GM12864 (cell line): ENCODE measurements at places on chromosomes 12 and 14.

DNA sequence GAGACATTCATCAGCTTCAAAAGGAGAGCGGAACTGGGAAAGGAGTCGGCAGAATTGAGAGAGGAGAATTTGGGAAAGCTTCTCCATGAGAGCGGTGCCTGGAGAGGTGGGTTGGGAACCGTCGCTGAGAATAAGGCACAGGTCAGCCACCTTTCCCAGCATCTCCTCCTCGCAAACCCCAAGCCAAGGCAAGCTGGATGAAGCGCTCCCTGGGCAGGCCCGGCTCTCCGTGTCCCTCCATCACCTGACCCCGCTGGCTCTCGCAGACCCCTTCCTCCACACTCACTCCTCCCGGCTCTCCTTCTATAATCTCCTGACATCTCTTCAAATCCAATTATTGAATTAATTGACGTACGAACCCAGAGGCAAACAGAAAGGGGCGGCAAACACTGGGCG lies 18.9 kb upstream of the ATP5MC2 start:
- no peak for DNase-seq

- no peak for DNase-seq
Measured at GRCh38 chr12:15928870-15929571, 17.9 kb downstream of the DERA start.

GRCh38 chr12:39227218-39227617 lies 215.7 kb downstream of the KIF21A start:
- DNase-seq, result no peak

GRCh38 chr12:131171029-131171428 lies 217.3 kb downstream of the ADGRD1 start:
- DNase-seq, result no peak

- no peak for DNase-seq
Measured at GRCh38 chr14:90675399-90675798, 140.8 kb downstream of the TTC7B start.

DNA sequence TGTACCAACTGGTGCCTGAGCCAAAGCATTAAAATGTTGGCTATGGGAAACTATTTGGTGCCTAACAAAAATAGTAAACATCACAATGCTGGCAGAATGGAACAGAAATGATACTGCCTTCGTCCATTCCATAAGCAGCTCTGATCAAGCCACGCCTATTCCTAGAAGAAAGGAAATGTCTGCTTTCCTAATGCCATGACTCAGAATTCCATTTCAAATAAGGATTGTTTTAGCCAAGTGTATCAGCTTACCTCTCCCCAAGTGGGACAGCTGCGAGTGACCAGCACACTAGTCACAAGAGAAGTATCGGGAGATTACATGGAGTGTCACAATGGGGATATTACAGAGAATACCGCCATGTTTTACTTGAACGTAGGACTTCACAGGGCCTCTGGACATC lies 38.7 kb downstream of the GLT8D2 start:
- no peak for DNase-seq

DNA sequence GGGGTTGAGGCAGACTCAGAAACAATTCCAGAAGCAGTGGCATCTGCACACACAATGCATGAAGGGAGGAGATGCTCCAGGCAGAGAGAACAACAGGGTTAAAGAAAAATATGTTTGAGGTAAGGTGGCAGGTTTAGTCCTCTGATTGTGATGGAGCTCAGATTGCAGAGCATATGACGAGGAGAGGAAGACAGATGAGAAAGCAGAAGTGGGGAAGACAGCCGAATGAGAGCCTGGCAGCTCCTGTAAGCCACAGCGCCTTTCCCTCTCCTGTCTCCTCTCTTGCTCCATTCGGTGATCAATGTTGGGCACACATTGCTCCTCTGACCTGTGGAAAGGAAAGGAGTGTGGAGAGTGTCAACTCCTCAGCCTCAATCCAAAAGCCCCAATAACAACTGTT lies 372.2 kb downstream of the GXYLT1 start:
- no peak for DNase-seq

DNA sequence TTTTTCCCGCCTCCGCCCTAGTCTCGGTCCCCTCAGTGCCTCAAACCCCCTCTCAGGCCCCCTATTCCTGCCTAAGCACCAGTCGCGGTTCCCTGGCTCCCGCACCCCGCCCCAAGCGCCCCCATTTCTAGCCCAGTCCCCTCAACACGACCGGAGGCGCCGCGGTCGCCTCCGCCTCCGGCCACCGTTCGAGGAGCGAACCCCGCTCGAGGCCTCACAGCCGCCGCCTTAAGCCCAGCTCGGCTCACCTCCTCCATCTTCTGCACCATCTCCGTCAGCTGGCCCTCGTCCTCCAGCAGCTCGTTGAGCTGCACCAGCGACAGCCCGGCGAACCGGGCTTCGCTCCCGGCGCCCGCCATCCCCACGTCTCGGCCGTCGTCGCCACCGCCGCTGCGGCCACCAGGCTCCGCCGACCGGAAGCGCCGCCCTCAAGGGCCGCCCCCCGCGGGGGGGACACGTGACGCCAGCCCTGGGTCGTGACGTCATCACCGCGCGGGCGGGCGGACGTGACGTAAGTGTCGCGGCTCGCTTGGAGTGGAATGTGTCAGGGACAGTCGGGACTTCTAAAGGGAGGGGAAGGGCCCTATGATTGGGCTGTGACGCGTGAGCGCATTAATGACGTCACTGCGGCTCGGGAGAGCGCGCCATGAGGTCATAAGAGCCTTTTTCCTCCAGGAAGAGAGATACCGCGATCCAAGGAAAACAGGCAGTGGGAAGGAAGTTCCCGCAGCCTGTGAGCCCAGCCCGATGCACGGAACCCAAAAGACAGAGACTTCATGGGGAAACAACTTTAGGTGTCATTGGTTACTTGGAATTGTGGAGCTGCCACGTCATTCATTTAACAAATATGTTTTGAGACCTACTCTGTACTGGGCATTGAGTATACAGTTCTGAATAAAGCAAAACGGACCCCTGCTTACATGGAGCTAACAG lies at the start of gene VPS37B:
Gene VPS37B (minus strand): TSS at position 421 of the 933 bp plus-strand sequence. CDS start 62 bp downstream, at position 359.
- DNase-seq, result no peak

DNA sequence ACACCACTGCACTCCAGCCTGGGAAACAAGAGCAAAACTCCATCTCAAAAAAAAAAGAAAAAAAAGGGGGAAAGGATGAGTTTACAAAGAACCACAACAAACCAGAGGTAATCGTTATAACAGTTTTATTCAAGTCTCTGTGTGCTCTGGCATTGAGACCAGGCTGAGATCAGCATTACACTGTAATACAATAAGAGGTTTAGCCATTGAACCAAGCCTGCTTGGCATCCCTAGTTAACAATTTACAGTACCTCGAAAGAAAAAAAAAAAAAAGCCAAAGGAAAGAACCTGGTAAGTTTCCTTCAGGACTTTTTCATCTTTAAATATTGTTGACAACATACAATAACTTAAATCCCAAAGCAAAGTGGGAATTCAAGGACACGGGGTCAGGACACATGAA lies 80.7 kb downstream of the TTC9 start:
- no peak for DNase-seq

- no peak for DNase-seq
Measured at GRCh38 chr12:123028475-123028874, 48.0 kb downstream of the ARL6IP4 start.

DNA sequence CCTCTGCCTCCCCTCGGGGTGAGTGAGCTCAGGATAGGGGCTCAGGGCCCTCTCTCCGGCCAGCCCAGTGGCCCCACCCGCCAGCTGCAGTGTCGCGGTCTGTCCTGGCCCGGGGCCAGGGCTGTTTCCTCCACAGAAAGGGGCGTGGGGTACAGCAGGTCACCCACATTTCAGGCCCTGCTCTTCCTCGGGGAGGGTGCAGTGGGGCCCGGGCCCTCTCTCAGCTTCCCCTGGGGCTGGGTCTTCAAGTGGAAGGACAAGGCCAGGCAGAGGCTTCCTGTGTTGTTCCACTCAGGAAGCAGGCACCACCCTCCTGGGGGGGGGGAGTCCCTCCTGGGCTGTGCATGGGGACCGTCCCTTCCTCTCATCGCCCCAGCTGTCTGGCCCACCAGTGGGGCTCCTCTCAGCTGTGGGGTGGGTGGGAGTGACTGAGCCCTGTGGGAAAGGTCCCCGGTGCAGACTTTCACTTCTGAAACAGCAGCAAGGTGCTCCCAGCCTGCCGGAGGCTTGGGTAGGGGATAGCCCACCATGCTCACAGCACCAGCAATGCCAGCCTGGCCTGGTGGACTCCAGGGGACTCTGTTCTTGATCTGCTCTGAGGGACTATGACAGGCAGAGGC lies 3.7 kb downstream of the GPR132 start:
- DNase-seq, result no peak

DNA sequence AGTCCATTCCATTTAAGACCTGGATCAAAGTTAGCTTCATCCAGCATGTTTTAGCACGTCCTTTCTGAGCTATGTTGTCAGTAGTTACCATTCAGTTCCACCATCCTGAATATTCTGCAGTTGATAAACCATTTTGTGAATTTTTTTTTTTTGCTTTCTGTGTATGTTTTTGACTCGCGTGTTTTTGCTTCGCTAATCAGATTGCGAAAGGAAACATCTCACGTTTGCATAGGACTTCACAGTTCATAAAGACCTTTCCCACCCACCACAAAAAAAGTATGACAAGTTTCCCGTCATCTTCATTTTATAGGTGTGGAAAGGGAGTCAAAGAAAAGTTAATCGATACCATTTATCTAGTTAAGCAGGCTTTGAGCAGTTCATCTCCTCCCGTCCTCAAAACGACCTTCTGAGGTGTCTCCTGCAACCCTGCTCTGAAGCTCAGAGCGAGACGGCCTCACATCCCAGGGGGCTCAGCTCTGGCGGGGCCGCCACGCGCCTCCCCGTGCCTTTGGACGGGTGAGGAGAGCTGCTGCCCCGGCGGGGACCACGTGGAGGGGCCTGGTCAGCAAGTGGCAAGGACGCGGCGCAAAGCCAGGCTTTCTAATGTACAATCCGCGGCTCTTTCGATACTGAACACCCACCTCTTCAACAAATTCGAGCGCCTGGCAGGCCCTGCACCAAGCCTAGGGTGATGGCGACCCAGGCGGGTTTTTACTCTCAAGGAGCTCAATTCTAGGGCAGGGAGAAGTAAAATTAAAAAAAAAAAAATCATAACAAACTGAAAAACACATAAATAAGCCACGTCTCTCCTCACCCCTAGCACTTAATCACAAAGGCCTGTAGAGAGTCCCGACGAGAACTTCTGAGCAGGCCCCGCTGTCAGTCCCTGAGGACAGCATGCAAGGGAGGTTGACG lies 988 bp upstream of the TMEM263 start:
- DNase-seq, result no peak

DNA sequence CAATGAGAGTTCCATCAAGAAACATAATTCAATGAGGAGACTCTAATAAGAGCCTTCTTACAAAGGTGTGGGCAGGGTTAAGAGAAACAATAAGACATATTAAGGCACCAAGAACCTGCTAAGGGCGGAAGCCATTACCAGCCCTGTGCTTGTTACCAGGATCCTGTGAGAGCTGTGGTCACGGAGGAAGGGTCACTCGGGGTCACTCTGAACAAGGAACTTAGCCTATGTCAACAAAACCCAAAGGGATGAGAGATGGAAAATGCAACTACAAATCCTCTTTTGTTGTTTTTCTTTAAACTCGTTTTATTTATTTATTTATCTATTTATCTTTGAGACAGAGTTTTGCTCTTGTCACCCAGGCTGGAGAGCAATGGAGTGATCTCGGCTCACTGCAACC lies 460.4 kb upstream of the CCDC196 start:
- DNase-seq, result no peak

- no peak for DNase-seq
Measured at GRCh38 chr14:76081642-76082041, 70.1 kb upstream of the GPATCH2L start.

DNA sequence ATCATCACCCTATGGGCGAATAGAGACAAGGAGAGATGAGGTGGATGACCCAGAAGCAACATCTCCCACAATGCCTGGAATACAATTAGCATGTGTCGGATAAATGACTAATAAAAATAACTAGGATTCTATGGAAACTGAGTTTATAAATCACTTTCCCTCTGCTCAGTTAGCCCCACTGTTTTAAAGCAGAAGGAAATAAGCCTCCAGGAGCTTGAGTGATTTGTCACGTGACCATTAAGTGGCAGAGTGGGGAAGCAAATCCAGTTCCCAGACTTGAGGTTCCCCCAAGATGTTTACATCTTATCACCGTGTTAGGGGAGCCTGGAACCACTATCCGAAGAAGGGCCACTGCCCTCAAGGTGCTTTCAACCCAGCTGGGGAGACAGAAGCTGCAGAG lies 136.5 kb upstream of the CCND2 start:
- no peak for DNase-seq

DNA sequence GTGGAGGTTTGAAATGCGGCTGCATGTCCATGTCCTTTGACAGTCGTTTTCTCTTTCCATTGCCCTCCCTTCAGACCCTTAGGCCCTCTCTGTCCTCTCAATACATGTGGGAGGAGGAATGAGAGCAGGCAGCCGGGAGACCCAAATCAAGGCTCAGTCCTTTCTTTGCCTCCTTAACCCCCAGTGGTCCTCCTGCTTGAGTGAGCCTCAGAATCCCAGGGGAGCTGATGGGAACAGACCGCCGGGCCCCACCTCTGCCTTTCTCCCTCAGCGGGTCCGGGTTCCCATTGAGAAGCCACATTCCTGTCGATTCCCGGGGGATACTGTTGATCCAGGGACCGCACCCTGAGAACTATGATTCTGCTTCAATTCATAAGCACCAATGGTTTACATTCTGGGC lies 77.9 kb upstream of the RFLNA start:
- DNase-seq, result no peak

DNA sequence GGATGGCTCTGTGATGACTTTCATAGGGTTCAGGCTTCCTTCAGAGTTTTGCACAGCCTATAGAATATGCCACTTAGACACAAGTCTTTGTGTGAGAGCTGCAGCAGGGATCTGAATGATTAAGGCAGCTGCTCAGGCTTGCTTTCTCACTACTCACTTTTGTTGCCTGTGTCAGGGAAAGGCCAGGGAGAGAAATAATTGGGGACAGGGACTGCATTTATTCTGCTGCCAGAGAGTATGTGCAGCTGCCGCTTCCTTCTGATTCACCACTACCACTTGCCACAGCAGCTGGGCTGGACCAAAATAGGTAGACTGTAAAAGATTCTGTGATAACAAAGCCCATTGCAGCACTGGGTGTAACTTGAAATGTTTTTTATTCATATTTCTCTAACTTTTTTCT lies 49.7 kb downstream of the TRMT5 start:
- DNase-seq, result no peak

- no peak for DNase-seq
Measured at GRCh38 chr14:70988452-70988851, 81.2 kb downstream of the PCNX1 start.

GRCh38 chr12:61355105-61355504 lies 905.1 kb upstream of the USP15 start:
- DNase-seq, result no peak
